Peyer's patch (tissue), 4 donors: ENCODE measurements at places on chromosomes 7 and 10. TPM values are rescaled to one million over a fixed set of nuclear protein-coding genes. Genes with fewer than 3 reads are reported as not detected.

DNA sequence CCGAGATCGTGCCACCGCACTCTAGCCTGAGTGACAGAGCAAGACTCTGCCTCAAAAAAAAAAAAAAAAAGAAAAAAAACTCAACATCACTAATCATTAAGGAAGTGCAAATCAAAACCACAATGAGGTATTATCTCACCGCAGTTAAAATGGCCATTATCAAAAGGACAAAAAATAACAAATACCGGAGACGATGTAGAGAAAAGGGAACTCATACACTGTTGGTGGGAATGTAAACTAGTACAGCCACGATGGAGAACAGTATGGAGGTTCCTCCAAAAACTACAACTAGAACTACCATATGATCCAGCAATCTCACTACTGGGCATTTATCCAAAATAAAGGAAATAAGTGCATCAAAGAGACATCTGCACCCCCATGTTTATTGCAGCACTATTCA lies 24.3 kb downstream of the GRK5 start:
- no peak for DNase-seq

GRCh38 chr7:10793995-10794775 lies 179.5 kb upstream of the PHF14 start:
- DNase-seq: no peak

- no peak for DNase-seq
Measured at GRCh38 chr7:4734587-4735345, 40.7 kb upstream of the AP5Z1 start.

Gene SLC26A5
- total RNA-seq: not detected

Gene CYP3A7
- 0.76 TPM for total RNA-seq

DNA sequence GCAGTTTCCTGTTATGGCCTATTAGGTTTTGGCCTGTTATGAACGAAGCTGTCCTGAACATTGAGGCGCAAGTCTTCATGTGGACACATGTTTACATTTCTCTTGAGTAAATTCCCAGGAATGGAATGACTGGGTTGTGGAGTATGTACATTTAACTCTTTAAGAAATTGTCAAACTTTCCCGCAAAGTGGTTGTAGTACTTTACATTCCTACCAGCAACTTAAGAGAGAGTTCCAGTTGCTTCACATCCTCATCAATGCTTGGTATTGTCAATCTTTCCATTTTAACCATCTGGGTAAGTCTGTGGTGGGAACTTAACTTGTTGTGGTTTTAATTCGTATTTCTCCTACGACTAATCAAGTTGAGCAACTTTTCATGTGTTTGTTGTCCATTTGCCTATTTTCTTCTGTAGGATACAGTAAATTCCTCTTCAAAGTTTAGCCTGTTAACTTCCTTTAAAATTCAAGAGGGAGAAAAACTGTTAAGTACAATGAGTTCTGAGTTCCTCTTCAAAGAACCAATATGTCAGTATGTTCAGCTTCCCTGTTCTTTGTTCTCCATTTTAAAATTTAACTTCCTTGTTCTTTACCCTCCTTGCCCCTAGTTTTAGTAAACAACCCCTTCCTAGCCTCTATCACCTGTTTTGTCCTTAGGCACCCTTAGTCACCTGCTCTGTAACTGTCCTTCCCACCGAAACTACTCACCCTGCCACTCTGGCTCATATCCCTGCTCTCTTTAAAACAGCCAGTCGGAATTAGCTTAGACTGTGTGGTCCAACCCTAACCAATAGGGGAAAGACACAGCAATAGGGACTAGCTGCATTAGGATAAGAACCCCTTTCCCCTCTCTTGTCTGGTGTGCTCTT lies 74.0 kb downstream of the FAM241B start:
- no peak for DNase-seq

Gene VWC2
- total RNA-seq: not detected

Gene NPY
- not detected for total RNA-seq

GRCh38 chr10:13949844-13950542 lies 363.2 kb downstream of the PRPF18 start:
- no peak for DNase-seq

Gene C10orf95
- 0.85 TPM for total RNA-seq

Gene HMX2
- not detected for total RNA-seq

DNA sequence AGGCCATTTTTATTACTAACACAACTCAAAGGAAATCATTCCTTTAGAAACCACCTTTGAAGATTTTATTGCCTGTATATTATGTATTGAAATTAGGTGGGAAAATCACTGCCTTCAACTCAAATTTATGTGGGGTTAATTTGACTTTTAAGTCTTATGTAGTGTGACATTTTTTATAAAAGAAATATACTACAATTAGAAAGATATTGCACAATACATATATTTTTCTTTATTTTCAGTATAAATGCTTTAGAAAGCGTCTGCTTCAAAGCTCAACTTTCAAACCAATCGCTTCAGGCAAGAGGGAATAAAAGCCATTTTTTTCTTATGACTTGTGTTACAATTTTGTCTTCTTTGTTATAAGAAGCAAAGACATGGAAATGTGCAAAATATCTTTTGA lies 337.4 kb upstream of the ZWINT start:
- no peak for DNase-seq

- no peak for DNase-seq
Measured at GRCh38 chr7:81949306-81949705, 179.5 kb upstream of the HGF start.

DNA sequence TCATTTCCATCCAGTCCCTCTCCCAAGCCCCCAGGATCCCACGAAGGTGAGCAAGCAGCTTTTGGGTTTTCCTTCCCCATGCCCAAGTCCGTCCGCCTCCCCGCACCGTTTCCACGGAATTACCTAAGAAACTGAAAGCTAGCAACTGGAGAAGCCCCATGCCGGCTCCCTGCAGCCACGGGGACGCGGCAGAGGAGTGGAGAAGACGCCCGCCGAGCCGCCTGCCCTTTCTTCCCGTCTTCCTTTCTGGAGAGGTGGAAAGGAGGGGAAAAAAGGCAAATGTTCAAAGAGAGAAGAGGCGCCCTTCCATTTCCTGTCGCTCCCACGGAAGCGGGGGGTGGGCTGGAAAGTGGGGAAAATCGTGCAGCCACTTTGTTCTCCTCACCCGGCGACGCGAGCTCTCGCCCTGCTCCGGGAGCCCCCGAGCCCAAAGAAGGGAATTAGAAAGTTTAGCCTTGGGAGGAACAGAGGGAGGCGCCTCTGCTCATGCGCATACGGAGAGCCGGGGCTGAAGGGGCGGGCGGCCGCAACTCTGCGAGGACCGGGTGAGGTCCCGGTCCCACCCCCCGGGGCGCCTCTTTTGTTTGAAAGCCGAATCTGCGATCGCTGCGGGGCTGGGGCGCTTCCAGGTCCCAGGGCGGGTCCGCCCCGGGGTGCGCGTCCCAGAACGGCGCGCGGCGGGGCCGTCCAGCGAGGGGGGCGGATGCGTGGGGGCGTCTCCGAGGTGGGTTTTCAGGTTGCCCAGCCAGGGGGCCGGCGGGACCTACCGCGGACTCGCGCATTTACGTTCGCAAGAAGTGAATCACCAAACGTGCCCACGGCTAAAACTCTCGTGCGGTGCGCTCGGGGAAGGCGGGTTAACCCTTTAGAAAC lies at the start of gene LAMB1:
TSS of gene LAMB1 (minus strand) at position 436 of the 873 bp plus-strand sequence. CDS start at position 160, 276 bp downstream.
- peak; percentile 75 for DNase-seq

Gene CPA2
- total RNA-seq: 2.7 TPM

- no peak for DNase-seq
Measured at GRCh38 chr10:76717141-76717540, 920.5 kb downstream of the KCNMA1 start.

- DNase-seq: no peak
Measured at GRCh38 chr7:6284055-6284400, 11.6 kb upstream of the CYTH3 start.

DNA sequence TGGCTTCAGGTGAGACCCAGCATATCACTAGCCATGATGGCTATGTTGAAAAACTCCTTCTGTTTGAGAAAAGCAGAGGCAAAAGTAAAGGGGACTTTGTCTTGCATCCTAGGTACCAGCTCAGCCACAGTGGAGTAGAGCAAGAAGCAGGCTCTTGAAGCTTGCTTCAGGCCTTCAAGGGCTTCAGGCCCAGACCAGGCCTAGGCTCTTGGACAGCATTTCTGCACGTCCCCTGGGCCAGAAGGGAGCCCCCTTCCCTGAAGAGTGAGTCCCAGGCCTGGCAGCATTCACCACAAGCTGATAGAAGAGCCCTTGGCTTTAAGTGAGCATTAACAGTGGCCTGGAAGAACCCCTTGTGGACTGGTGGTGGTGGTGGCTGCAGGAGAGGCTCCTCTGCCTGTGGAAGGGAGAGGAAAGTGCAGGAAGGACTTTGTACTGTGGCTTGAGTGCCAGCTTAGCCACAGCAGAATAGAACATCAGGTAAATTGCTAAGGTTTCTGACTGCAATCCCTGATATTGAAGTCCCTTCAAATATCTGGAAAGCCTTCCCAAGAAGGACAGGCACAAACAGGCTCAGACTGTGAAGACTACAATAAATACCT lies 28.1 kb upstream of the FAM171A1 start:
- DNase-seq: no peak

GRCh38 chr10:29412485-29412884 lies 123.6 kb downstream of the LYZL1 start:
- DNase-seq: no peak

Gene ATG9B
- total RNA-seq: 0.28 TPM

DNA sequence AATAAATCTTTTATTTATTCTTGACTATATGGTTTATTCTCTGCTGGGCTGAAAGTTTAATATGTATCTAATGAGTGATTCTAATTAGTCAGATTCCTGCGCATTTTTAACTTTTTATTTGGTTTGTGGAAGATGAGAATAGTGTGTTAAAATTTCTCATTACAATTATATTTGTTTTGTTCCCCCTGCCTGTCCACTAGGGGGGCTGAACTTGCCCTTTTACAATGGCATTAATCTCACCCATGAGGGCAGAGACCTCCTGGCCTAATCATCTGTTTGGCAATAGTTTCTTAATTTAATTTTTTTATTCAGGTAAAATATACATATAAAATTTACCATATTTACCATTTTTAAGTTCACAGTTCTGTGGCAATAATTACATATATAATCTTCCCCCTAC lies 278.5 kb upstream of the NPY start:
- no peak for DNase-seq

- no peak for DNase-seq
Measured at GRCh38 chr10:119705434-119705831, 20.4 kb upstream of the INPP5F start.

DNA sequence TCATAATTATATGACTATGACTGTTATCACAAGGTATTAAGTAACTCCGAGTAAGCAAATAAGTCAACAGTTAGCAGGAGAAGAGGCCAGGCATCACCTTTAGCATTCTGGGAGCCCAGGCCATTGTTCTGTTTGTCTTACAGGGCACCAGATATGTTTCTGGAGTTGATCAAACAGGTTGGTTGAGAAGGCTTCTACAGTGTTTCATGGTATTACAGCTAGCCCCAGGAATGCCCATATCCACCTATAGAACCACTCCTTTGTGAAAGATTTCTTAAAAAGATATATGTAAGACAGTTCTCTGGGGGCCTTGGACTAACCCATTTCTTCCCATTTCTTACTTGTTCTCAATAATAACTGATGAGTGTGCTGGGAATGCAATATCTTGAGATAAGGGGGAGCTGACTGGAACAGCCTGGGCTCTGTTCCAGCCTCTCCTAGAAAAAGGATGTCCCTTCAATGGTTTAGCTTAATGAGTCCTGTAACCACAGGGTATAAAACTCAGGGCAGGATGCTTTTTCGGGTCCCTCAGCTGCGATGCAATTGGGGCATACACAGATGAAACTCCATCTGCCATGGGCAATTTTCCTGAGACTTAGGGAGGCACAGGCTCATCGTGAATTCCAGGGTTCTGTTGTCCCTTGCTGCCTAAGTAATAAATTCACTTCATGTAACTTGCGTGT lies 286.4 kb downstream of the BAMBI start:
- DNase-seq: no peak

DNA sequence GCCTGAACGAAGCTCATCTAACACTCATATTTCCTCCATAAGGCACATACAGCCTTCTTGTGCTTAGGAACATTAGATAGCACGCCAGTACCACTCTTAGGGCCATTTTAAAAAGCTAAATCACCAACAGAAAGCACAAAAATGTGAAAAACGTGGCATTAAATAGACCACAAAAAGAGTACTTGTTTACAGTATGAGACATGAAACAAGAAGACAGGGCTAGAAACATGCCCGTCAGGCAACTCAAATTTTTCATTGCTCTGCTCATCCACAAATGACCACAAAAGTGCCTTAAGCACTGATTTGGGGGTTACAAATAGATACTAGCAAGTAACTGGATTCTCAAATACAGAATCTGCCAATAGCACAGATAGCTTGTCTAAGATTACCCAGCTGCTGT lies 67.8 kb downstream of the ELMO1 start:
- DNase-seq: no peak

- peak; percentile 46 for DNase-seq
Measured at GRCh38 chr10:123154711-123155505, 706 bp downstream of the BUB3 start.

Gene CREB5
- 17.0 TPM for total RNA-seq

GRCh38 chr10:114289096-114289436 lies 50.0 kb downstream of the VWA2 start:
- no peak for DNase-seq

Gene COL17A1
- total RNA-seq: 128 TPM

DNA sequence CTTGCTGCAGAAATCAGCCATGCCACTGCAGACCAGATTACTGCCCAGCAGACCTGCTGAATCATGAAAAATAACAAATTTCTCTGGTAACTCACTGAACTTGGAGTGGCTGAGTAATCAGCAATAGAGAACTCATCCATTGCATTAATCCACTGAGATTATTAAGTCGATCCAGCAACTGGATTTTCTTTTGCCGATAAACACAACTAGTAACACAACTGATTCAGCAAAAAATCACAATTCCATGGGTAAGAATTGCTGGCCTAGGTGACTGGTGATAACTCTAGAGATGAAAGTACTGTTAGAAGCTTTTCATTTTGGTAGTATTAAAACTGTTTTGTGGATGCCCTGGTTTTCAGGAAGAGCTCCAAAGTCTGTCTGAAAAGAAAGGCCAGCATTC lies 214.5 kb downstream of the ETV1 start:
- no peak for DNase-seq

Gene AKR1C3
- total RNA-seq: 182 TPM

GRCh38 chr7:51081270-51081890 lies 235.2 kb downstream of the COBL start:
- DNase-seq: peak; percentile 74

DNA sequence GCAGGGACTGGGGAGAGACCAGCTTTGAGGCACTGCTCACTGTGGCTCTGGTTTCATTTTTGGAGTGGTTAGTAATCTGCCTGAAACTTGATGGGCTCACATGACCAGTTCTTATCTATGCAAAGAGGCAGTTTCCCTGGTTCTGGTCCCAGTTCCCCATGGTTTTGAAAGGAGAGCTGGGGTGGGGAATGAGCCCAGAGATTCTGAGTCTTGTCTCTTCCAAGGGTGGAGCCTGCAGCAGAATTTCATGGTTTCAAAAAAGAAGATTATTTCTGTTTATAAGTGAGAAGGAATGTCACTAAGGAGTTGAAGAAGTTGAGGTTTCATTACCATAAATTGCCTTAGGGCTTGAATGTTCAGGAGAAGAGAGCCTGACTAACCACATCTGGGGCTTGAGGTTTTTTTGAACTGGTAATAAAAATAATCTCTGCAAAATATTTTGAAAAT lies 190.2 kb upstream of the HABP2 start:
- DNase-seq: no peak

- no peak for DNase-seq
Measured at GRCh38 chr7:1643270-1644092, 26.6 kb upstream of the ELFN1 start.
